NCI-H345 (cell line): ENCODE measurements at places on chromosomes 1 and 21.

DNA sequence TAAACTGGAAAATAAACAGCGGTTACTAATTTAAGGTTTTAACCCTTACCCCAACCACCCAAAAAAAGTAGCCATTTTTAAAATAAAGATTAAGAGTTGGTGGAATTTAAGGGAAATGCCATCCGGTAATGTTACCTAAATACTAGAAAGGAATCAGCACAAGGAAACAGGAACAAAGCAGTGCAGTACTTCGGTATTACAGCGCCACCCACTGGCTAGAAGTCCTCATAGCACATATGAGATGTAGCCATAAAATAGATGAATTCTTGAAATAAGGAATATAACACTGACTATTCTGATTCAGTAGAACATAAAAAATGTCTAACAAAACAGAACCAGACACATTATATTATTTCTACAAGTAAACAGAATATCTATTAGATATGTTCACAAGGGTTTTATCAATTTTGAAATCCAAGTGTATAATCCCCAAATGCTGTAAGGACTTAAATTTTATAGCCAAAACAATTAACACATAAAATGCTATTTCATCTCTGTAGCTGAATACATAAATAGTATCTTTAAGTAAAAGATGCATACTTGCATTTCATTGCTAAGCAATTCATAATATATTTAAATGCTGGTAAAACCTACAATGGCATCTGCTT, 58.8 kb downstream of the FRRS1 start:
- DNase-seq, result peak; percentile 65

- no peak for DNase-seq
These were observed 32.6 kb downstream of the PIGM start for GRCh38 chr1:159999204-159999603.

- no peak for DNase-seq
These were observed 38.7 kb upstream of the BATF3 start for GRCh38 chr1:212738330-212738729.

GRCh38 chr1:27660300-27660835, 11.6 kb downstream of the IFI6 start:
- no peak for DNase-seq

DNA sequence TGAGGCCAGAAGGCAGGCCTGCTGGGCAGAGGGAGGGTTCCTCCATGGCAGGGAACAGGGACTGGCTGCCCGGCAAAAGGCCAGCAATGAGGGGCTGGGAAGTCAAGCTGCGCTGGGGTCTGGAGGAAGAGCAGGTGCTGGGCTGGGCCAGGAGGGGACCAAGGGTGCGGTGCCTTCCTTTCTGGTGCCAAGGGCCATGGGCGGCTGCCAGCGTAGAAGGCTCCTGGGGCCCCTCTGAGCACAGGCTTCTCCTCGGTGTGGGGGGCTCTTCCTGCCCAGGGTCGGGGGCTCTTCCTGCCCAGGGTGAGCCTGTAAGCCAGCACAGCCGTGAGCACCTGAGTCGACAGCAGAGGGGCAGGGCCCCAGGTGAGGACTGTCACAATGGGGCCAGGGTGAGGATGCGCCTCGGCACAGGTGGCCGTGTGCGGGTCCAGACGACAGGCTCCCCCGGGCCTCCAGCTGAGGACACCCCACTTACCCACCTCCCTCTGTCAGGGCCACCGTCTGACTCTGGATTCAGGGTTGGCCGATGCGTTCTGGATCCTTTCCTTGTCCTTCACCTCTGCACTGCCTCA, 10.7 kb upstream of the DNMT3L start:
- DNase-seq, result no peak

- no peak for DNase-seq
These were observed 170.9 kb upstream of the SYT6 start for GRCh38 chr1:114324662-114324965.

DNA sequence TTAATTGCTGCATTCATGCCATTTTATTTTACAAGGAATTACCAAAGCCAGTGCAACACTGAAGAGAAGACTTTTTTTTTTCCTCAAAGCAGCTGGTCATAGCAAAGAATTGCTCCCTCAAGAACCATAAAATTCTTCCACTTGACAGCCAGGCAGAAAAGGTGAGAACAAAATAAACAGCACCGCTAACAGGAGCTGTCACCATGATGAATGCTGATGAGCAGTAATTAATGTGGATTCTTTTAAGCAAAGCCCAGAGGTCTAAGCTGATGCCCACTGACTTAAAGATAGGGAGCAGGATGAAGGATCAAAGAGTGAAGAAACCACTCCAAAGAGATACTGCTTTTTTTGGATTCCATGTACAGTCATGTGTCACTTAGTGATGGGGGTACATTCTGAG, 428.4 kb downstream of the BRINP3 start:
- no peak for DNase-seq

- no peak for DNase-seq
These were observed 534.9 kb upstream of the USP24 start for GRCh38 chr1:55749975-55750627.

- no peak for DNase-seq
These were observed 6.1 kb upstream of the SELE start for GRCh38 chr1:169739980-169740379.

DNA sequence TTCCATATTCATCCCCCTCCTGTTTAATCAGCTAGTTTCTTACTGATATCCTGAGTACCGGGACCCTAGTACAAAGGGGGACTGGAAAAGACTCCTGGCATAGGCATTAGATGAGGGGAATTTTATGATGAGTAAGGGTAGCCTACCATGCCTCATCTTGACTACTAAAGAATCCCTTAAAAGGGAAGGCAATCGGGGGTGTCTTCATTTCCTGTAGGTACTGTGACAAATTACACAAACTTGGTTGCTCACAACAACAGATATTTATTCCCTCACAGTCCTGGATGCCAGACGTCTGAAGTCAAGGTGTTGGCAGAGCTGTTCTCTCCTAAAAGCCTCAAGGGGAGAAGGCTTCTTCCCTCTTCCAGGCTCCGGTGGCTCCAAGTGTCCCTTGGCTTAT, 28.9 kb upstream of the RUNX1 start:
- DNase-seq, result no peak

- DNase-seq, result no peak
These were observed 1125.3 kb upstream of the ADGRL2 start for GRCh38 chr1:80675454-80675853.

DNA sequence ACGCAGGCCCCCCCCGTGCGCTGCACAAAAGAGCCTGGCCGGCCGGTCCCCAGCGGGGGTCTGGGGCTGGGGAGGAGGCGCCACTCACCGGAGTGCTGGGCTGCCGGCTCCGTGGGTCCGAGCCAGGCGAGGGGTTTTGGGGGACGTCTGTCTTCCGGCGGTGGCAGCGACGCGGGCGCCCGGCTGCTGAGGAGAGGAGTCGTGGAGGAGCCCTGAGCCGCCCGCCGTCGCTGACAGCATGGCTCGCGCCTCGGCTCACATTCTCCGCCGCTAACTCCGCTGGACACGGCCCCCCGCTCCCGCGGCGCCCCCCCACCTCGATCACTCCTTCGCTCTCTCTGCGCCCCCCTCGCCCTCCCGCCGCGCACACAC, 649 bp downstream of the AHDC1 start:
- DNase-seq, result no peak

GRCh38 chr21:16201718-16202117, 471.9 kb downstream of the USP25 start:
- DNase-seq, result no peak

- no peak for DNase-seq
These were observed 136.9 kb upstream of the L1TD1 start for GRCh38 chr1:62057641-62058290.

DNA sequence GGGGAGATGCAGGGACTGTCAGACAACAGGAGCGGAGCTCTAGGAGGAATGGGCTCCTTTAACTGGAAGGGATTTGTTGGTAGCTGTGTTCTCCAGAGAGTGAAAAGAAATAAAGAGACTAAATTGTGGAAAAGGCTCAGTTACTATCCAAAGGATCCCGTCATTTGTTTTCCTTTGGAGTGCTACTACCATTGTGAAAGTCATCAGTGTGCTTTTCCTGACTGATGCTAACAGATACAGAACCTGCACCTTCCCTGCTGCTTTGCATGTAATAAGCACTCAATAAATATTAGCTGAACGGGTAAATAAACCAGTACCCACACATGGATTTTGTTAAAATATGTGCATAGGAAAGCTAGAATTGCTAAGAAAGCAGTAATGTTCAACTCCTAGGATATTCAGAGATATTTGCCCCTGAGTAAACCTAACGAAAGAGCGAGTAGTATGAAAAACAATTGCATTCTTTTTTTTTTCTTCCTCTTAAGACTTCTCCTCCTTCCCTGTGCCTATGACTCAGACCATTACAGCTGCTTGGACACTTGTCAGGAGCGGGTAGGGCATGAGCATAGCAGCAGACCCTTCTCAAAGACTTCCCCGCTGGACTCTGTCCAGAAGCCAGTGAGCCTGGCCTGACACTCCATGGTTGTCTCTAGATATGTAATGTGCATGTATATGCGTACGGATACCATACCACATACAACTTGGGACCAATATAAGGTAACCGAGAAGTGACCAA, 41.7 kb downstream of the PTGFRN start:
- DNase-seq, result no peak

DNA sequence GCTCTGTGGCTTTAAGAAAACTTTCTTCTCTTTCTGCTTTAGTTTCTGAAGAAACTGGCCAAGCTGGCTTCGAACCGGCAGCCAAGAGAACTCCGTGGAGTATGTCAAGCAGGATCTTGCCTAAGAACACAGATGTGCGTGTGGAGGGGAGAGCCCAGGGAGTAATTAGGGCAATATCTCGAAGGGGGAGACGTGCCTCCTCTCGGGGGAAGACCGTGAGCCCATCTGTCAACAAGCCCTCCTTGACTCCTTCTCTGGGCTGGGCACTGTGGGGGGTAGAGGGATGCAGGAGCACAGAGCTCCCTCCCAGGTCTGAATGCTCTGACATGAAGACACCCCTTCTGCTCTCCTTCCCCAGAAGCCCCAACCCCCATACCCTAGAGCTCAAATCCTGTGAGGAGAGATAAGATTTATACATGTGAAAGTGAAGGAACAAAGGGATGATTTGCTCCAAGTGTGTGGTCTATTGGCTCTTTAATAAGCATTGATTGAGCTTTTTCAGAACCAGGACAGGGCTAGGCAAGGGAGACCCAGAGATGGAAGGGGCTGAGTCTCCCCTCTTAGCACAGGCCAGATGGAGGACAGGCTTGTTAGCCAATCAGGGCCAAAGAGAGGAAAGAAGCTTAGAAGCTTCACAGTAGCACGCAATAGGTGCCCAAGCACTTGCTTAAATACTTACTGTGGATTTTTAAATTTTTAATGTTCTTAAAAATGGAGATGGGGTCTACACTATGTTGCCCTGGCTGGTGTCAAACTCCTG, 37.5 kb downstream of the EDN2 start:
- DNase-seq, result no peak

GRCh38 chr1:17565461-17566252, 26.2 kb downstream of the ARHGEF10L start:
- no peak for DNase-seq

DNA sequence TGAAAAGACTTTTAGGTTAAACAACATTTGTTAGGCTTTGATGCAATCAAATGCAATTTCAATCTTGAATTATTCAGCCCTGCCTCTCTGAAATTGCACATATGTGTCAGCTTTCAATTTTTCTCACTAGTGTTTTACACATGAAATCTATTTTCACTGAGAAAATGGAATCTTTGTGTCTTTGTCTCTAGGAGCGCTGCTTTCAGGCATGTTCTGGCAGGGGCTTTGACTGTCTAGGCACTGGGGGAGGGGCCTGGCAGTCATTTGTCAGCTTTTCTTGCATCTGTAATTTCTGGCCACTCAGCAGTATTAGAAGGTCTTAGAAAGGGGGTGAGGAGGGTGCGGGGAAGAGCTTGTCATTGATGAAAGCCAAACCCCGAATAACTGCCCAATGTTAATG, 264.4 kb downstream of the PTPRC start:
- no peak for DNase-seq

GRCh38 chr1:70966018-70966638, 81.5 kb downstream of the PTGER3 start:
- no peak for DNase-seq

GRCh38 chr1:88224906-88225305, 459.2 kb upstream of the PKN2 start:
- no peak for DNase-seq

DNA sequence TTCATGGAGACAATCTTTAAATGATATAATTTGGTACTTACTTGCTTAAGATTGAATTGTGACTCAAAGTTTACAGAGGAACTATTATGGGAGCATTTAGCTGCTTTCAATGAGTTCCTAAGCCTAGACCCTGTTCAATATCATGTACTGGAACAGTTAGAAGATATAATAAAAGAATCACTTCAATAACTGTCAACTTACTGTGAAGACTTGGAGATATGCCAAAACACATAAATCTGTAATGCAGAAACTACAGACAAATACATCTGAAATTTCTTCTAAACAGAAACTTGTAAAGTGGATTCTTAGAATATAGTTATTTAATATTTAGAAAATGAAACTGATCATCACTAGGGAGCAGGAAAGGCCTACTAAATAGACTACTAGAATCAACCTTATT, 259.3 kb downstream of the HLX start:
- DNase-seq, result no peak

- DNase-seq, result no peak
These were observed 3.0 kb downstream of the COL6A2 start for GRCh38 chr21:46100906-46101305.

DNA sequence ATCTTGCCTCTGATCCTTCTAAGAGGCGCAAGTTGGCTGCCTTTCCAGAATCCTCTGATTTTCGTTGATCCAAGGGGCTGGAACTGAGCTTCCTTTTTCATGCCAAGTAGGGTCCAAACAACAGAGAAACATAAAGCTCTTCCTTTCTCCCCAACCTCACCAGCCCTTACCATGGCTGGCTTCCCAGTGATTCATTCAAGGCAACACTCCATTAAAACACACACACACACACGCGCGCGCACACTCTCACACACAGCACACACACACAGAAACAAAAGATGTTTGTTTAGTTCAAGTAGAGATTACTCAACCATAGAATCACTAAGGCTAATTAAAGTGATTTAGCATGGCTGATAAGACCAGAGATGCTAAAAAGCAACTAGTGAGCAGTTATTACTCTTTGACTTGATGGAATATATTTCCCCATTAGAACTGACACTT, 13.0 kb upstream of the GUCA2A start:
- no peak for DNase-seq
